ENCODE measurements at places on chromosomes 6 and 20.

GRCh38 chr20:10511170-10511508 is 76.0 kb downstream of the SLX4IP start:
- peak; percentile 32 for ATAC-seq

DNA sequence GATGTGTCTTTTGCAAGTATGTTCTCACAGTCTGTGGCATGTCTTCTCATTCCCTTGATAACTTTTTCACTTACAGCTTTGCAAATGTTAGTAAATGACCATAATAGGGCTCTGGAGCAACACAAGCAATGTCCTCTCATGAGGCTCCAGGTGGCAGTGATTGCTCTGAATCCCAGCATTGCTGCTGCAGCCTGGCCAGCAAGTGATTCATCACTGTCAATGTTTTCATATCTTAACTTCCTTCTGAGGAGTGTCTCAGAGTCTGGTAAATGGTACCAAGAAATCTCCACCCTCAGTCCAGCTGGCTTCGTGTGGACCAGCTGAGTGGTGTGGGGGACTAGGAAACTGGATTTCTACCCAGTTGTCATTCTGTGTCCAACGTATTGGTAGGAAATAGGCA is 139.6 kb downstream of the MYLK4 start:
- peak; percentile 60 for ATAC-seq

DNA sequence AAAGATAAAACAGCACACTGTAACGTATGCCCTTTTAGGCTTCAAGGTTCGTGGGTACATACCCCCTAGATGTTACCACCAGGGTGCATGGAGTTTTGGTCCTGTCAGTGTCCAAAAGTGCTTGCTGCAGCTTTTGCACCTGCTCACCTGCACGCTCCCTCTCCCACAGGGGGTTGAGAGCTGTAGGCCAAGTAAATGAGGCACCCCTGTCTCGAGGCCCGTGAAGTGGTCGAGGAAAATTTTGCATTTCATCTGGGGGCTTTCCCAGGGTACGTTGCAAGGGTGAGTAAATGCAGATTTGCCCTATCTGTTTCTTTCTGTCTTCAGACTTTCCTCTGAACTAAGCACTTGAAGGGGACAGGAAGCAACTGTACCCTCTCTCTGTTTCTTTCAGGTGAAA is 136.0 kb downstream of the THBS2 start:
- no peak for ATAC-seq

GRCh38 chr6:147381712-147382111 is 126.8 kb upstream of the SAMD5 start:
- no peak for ATAC-seq

GRCh38 chr20:57031867-57032355 is 234.5 kb downstream of the BMP7 start:
- ATAC-seq, result no peak

GRCh38 chr6:34317882-34318498 is 69.2 kb upstream of the SMIM29 start:
- ATAC-seq, result no peak

DNA sequence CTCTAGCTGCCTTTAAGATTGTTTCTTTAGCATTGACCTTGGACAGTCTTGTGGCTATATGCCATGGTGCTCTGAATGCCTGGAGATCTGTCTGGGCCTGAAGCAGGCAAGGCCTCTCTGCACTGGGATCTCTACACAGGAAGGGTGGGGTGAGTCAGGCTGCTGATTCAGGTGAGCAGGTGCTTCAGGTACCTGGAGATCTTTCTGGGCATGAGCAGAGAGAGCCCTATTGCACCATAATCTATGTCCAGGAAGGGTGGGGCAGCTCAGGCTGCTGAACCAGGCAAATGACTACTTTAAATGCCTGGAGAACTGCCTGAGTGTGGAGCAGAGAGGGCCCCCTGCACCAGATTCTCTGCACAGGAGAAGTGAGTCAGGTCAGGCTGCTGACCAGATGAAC is 94.5 kb downstream of the TPBG start:
- ATAC-seq, result peak; percentile 100

DNA sequence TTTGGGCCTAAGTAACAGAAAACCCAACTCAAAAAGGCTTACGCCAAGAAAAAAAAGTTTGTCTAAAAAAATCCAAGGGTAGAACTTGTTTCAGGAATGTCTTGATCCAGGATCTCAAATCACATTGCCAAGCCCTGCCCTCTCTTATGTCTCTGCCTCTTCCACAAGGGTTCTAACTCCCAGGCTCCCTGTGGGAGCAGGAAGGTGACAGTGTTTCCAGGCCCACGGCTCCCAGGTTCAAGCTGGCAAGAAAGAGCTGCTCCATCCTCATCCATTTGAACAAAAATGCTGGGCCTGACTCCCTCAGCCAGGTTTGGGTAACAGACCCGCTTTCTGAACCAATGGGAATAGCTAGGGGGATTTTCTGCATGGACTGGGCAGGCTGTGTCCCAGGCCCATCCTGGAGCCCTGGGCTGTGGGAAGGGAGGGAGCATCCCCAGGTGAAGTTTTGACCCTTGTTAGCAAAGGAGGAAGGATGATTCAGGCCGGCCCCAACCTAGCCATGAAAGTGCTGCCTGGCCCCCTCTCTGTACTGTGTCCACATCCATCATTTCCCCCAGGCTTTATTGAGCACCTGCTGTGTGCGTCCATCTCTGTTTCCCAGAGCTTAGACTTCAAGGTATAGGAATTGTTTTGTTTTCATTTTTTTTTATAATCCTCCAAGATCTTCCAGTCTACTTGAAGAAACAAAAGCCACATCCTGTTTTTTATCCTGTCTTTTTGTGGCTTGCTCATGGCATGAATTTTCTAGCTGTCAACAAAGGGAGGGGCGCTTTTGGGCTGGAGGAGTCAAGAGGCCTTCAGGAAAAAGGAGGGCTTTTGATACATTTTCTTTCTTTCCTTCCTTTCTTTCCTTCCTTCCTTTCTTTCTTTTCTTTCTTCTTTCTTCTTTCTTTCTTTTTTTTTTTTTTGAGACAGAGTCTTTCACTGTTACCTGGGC is 159.8 kb downstream of the TFAP2C start:
- no peak for ATAC-seq

DNA sequence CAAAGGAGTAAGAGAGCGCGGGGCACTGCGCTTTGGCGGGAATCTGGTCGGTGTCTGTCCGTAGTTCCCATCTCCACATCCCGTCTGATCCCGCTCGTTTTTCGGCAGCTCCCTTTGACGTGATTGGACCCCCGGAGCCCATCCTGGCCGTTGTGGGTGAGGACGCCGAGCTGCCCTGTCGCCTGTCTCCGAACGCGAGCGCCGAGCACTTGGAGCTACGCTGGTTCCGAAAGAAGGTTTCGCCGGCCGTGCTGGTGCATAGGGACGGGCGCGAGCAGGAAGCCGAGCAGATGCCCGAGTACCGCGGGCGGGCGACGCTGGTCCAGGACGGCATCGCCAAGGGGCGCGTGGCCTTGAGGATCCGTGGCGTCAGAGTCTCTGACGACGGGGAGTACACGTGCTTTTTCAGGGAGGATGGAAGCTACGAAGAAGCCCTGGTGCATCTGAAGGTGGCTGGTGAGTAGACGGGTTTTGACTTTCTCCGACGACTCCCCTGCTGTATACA is 1.4 kb downstream of the BTN1A1 start:
- peak; percentile 28 for ATAC-seq

- no peak for ATAC-seq
Measured at GRCh38 chr6:65816991-65817390, 110.0 kb upstream of the EYS start.

GRCh38 chr6:163048345-163048744 is 320.6 kb downstream of the PACRG start:
- ATAC-seq, result no peak

GRCh38 chr20:24097506-24098245 is 109.1 kb upstream of the GGTLC1 start:
- ATAC-seq, result no peak

- ATAC-seq, result no peak
Measured at GRCh38 chr6:78131521-78131920, 478.7 kb downstream of the MEI4 start.

DNA sequence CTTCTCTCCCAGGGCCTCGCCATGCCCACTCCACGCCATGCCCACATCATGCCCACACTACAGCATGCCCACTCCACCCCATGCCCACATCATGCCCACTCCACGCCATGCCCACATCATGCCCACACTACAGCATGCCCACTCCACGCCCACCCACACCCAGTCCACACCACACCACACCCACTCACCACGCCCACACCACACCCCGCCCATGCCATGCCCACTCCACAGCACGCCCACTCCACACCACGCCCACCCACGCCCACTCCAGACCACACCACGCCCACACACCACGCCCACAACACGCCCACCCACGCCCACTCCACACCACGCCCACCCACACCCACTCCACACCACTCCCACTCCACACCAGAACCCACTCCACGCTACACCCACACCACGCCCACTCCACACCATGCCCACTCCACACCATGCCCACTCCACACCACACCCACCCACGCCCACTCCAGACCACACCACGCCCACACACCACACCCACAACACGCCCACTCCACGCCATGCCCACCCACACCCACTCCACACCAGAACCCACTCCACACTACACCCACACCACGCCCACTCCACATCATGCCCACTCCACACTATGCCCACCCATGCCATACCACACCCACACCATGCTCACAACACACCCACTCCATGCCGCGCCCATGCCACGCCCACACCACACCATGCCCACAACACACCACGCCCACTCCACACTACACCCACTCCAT is 88.6 kb downstream of the ERMARD start:
- peak; percentile 51 for ATAC-seq

GRCh38 chr20:51624157-51624731 is 81.7 kb upstream of the NFATC2 start:
- peak; percentile 58 for ATAC-seq

- peak; percentile 46 for ATAC-seq
Measured at GRCh38 chr6:44049163-44049988, 77.9 kb downstream of the MRPL14 start.

DNA sequence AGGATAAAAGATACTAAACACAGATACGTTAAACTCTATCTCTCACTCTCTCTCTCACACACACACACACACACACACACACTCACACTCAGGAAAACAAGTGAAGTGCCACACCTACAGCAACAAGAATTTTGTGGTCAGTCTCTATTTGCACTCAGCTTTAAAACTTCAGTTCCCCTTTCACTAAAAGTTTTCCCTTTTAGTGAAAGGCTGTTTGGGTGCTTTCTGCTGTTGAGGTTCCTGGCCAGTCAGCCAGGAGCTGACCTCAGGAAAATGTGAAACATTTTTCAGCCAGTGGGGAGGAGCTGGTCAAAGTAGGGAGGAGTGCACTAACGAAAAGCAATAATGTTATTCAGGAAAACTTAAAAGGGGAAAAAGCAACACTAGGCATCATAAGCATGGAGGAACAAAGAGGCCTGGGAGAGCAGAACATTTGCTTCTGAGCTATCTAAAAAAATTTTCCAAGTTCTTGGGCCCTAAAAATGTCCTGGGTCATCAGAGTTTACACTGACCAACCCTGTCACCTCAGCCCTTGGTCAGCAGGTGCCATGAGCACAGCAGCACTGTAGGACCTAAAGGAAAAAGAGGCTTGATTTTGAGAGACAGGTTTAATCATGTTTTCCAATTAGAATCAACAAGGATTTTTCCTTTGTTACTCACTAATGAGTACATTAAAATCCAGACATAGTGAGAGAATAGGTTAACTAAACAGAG is 30.7 kb upstream of the NT5E start:
- ATAC-seq, result no peak

DNA sequence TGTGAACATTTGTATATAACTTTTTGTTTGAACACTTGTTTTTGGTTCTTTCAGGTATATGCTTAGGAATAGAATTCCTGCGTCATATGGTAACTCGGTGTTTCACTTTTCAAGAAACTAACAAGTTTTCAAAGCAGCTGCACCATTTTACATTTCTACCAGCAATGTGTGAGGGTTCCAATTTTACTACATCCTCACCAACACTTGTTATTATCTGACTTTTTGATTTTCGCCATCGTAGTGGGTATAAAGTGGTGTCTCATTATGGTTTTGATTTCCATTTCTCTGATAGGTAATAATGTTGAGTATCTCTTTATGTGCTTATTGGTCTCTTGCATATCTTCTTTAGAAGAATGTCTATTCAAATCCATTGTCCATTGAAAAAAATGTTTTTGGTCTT is 39.6 kb upstream of the MROH8 start:
- no peak for ATAC-seq

GRCh38 chr6:3625149-3625979 is 126.1 kb downstream of the PXDC1 start:
- ATAC-seq, result no peak

GRCh38 chr6:158559895-158560835 is at the start of gene TMEM181:
Gene TMEM181 (plus strand): TSS chr6:158560091. CDS start chr6:158560225, 134 bp downstream.
- peak; percentile 93 for ATAC-seq

DNA sequence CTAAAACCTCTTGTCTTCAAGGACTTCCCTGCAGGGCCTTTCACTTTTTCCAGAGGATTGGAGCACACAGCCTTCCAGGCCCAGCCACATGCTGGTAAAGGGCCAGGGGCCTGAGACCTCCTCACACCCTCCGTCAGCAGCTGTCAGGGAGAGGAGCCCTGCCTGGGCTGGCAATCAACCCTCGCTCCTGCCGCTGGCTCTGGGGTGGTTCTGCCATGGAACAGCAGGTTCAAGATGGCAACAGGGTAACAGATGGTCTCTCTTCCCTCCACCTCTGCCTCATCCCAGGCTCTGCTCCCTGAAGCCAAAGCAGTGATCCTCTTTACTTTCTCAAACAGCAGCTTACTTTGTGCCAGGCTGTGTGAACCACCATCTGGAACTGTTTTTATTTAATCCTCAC is 23.8 kb downstream of the PCNA start:
- no peak for ATAC-seq

GRCh38 chr6:154213782-154214181 is 142.8 kb downstream of the IPCEF1 start:
- ATAC-seq, result no peak

- no peak for ATAC-seq
Measured at GRCh38 chr6:105278035-105278434, 98.2 kb upstream of the POPDC3 start.

- ATAC-seq, result no peak
Measured at GRCh38 chr6:3882866-3883265, 33.7 kb downstream of the FAM50B start.

- no peak for ATAC-seq
Measured at GRCh38 chr6:143539734-143540133, 28.2 kb upstream of the FUCA2 start.

DNA sequence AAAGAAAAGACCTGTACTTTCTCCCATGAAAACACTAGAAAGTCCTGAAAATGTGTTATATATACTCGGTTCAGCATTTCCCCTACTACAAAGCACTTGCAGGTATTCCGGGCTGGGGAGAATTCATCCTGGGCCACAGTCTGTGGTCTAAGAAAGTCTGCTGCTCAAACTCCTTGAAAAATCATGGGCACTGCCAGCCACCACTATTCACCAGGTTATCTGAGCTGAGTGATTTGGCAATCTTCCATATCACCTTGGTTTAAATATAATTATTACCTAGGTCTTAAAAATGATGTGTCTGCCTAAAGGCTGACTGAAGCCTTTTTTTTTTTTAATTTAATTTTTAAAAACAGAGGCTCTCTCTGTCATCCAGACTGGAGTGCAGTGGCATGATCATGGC is 11.3 kb downstream of the FKBP5 start:
- ATAC-seq, result no peak
